ENCODE measurements at places on chromosomes 6 and 20.

DNA sequence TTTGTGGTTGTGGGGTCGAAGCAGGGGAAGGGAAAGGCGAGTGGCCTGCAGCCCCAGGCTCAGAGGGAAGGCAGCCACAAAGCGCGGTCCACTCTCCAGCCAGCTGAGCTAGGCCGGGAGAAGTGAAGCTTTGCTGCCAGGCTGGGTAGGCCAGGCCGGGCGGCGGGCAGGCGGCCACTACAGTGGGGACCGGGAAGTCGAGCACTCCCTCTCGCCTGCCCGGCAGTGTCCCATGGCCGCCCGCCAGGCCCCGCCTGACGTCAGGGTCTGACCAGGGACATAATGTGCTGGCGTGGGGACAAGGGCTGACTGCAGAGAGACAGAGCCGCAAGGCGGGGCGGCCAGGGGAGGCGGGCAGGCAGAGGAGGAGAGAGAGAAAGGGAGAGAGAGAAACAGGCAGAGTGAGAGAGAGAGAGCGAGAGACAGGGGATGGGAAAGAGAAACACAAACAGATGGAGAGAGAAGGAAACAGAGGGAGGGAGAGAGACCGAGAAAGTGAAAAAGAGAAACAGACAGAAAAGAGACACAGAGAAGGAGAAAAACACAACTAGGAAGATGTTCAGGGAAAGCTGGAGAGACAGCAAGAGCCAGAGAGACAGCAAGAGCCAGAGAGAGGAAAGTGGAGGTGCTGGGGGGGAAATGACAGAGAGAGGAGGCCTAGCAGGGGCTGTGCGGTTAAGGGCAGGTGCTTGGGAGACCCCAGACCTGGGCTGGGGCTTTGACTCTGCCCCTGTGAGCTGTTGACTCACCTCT lies 94.5 kb upstream of the PTPN1 start:
- no peak for DNase-seq

DNA sequence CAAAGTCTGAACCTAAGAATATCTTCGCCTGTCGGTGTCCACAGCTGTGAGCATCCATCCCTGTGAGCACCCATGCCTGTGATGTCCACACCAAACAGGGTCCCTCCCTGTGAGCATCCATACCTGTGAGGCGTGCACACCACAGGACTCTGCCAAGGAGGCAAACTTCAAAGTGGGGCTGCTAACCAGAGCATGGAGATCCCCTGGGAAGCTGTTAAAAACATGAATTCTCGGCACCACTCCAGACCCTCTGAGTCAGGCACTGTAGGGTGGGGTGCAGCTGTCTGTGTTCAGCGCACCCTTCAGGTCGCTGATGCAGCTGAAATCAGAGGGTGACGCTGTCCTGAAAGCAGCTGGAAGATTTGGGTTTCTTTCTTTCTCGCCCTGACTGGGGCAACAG lies 85.4 kb upstream of the NXT1 start:
- DNase-seq = peak; percentile 19

- no peak for DNase-seq
Observed at GRCh38 chr6:93721386-93722048, 302.2 kb upstream of the EPHA7 start.

DNA sequence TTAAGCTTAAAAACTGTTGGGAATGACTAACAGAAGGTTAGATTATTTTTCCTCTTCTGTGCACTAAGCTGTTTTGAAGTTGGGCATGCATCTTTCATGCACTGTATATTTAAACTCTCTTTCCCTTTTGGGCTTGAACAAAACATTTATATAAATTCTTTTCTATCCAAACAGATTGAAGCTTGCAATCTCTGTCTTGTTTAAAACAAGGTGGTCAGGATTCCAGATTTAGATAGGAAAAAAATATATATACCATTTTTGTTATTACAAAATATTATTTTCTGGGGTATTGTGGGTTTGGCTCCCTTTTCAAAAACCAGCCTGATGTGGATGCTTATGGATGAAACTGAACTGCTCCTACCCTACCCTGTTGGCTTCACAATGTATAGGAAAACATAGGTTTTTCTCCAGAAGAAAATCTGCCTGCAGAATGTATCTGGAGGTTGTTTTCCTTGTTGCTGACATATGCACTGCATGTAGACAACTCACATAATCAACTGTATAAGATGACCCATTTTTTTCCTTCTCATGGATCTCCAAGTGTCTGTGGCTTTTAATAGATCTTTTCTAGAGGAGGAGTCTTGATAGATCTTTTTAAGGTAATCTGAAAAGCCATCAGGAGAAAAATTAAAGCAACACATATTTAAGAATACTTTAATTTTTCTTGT lies 146.3 kb downstream of the PRL start:
- no peak for DNase-seq

DNA sequence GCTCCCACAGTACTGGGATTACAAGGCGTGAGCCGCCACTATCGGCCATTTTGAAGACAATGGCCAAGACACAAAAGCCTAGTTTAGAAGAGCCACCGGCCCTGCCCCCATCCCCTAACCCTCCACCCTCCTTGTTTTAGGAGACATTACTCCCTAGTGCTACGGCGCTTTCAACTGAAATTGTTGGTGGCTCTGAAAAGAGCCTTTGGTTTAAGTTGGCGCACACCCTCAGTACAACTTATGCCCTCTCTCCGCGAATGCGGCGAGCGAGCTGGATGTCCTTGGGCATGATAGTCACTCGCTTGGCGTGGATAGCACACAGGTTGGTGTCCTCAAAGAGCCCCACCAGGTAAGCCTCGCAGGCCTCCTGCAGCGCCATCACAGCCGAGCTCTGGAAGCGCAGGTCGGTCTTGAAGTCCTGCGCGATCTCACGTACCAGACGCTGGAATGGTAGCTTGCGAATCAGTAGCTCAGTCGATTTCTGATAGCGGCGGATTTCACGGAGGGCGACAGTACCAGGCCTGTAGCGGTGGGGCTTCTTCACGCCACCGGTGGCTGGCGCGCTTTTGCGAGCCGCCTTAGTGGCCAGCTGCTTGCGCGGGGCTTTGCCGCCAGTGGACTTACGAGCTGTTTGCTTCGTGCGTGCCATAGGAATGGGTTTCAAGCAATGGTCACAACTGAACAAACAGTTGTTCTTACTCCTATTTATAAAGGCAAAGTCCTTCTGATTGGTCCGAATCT lies 114.9 kb upstream of the BTN3A2 start:
- peak; percentile 88 for DNase-seq

GRCh38 chr6:36187446-36187845 lies 9.1 kb upstream of the BRPF3 start:
- DNase-seq = no peak

DNA sequence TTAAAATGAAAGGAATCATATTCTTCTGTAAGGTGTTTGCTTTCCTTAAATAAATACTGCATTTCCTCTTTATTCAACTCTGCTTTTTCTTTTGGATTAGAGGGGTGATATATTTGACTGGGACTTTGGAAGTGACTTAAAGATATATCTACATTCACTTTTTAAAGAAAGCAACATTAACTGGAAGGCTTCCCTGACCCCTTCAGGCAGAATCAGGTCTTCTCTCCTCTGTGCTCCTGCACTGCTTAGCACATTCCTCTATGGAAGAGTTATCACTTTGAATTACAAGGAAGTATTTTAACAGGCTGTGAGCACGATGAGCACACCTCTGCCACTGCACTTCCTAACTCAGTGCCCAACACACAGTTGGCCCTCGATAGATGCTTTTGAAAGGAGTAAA lies 59.2 kb upstream of the POU3F2 start:
- no peak for DNase-seq

DNA sequence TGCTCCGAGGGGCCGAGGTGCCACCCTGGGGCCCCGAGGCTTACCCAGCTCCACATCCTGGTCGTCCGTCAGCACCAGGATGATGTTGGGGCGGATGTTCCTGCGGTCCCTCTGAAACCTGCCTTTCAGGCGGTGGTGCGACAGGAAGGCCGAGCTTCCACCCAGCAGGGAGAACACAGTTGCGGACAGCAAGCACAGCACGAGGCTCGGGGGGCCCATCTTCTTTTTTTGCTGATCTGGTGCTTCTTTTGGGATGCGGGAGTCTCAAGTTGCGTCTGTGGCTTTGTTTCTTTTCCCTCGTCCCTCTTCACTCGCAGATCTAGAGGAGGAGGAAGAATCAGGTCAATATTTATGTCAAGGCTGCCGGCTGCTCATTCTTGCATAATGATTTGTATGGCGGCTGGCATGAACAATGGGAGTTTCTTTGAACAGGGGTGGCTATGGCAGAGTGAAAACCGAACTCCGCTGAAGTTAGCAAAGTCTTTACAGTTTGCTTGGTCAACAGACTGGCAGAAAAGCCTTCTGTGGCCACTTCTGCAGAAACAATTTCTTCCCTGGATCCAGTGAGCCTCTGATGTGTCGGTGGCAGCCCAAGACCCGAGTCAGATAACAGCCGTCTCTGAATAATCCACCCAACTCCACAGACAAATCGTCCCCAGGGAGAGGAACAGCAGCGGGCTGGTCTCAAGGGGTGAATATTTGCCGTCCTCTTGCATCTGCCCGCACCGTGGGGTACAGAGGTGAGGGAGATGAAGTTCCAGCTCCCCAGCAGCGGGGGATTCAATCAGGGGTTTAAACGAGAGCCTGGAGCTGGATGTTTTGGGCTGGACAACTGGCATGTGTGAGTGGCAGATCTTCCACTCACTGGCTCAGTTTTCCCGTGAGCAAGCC lies 27.9 kb downstream of the SULF2 start:
- no peak for DNase-seq

GRCh38 chr6:28865401-28866204 lies 58.2 kb downstream of the TRIM27 start:
- peak; percentile 82 for DNase-seq

DNA sequence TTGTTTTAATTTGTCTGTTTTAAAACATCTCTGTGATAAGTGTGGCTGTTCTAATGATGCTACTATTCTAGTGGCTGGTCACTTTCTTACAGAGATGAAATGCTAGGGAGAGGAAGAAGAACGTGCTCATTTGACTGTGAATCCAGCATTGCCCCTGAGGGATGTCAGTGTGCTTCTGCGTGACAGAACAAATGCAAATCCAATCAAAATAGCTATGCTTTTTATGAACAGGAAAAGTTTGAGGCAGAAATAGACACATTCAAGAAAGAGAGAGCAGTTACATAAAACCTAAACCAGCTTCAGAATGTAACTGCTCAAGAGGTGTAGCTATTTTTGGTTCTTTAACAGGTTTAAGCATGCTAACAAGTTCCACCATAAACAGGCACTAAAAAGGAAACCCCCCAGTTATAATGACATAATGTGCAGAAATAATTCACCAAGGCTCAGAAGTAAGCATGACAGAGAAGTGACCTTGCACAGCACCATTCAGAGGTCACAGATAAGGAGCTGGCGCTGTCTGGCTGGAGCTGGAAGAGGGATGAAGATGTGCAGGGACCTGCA lies 385.3 kb downstream of the EPM2A start:
- DNase-seq = no peak

DNA sequence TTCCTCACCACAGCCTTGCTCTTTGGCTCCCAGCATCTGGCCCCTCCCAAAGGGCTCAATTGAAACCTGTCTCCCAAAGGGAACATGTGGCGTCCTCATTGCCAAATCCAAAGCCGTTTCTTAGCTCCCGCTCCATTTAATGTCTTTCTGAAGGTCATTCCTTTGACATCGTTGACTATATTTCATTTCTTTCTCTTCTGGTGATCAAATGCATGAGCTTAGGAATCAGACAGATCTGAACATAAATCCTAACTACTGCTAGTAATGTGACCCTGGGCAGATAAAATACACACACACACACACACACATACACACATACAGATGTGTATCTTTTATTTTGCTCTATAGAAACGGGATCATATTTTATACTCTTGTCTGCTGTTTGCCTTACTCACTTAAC lies 964.7 kb upstream of the FLRT3 start:
- DNase-seq = no peak

GRCh38 chr6:32664827-32665362 lies 1.6 kb downstream of the HLA-DQB1 start:
- DNase-seq = peak; percentile 72

GRCh38 chr6:45986746-45987274 lies 28.9 kb downstream of the CLIC5 start:
- no peak for DNase-seq

GRCh38 chr20:46799781-46800408 lies 90.4 kb downstream of the SLC2A10 start:
- no peak for DNase-seq

DNA sequence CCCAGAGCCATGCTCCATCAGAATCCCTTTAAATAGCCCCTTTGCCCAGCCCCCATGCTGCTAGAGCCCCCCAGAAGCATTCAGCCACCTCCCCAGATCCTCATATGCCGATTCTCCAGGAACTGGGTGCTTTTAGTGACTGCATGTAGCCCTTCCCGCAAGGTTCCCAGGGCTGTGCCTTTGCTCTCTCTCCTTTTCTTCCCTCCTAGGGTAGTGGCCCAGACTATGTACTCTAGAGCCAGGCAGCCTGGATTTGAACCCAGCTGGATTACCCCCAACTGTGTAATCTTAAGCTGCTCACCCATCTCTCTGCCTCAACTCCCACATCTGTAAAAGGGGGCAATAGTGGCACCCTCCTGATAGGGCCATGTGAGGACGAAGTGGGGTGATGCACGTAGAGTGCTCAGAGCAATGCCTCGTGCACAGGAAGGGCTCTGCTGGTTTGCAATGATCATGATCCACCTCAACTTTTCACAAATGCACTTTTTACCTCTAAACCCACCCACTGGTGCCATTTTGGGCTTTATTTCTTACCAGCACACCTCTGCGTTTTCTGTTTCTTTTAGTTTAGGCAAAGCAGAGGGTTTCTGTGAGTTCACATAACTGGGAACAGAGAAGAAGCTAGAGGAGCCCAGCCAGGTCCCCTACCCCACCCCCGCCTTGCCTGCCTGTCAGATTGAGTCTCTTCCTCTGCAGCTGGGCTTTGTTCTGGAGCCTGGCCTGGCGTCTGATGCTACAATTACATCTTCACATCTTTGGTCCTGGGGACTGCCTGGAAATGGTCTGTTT lies 396.5 kb downstream of the RNGTT start:
- no peak for DNase-seq

DNA sequence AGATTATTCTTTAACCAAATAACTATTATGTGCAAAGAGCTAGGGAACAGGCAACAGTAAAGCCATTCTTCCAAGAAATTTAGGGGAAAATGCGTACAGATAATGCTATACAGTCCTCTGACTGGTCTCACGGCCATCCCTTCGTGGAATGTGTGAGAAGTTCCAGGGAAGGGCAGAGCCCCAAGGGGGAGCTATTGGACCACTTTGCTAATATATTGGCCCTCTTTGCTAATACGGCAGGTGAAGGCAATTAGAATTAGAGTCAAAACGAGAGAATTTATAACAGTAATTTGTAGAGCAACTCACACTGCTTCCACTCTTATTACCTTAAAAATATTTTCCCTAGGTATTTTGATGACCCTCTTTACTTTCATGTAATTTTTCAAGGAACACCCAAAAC lies 140.4 kb downstream of the IMPG1 start:
- DNase-seq = no peak

GRCh38 chr6:33628401-33628964 lies 7.4 kb downstream of the ITPR3 start:
- no peak for DNase-seq

- no peak for DNase-seq
Observed at GRCh38 chr6:51289041-51289440, 470.4 kb downstream of the TFAP2B start.

DNA sequence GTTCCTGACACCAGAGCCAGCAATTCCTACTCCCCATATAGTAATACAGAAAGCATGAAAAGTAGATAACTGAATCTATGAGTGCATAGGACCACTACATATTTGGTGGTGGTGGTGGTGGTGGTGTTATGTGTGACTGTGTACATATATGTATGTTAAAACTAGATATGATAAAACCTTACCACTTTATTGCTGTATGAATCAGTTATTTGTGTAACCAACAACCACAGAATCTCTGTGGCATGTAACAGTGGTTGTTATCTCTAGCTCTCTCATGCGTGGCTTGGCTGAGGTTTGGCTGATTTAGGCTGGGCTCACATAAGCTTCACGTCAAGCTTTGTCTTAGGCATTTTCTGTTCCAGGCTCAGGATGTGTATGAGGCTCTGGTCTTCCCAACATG lies 55.7 kb downstream of the PLCB1 start:
- DNase-seq = no peak

Measured in activated CD8-positive, alpha-beta memory T cell treated with anti-CD3 and anti-CD28 coated beads, Interleukin-2, amount 10 ng/mL, durations not matched to agents 7 days and 5 days (primary cell).